ENCODE measurements at places on chromosomes 11 and 22.

GRCh38 chr22:30717331-30717921, 22.8 kb downstream of the OSBP2 start:
- no peak for DNase-seq

DNA sequence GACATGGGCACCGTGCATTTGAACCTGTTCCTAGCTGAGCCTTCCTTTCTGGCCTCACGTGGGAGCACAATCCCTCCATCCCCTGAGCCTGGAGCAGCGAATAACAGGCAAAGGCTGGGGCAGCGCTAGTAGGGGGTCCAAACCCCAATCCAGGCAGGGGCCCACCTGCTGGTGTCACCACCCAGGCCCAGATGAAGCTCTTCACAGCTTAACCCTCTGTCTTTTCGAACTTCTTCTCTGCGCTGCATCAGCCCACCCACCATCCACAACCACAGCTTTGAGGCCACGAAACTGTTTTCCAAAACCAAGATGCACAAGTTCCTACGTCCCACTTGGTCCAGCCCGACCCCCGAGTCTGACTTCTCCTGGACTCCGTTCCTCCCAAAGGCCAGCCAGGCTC, 11.5 kb downstream of the KCNC1 start:
- no peak for DNase-seq

DNA sequence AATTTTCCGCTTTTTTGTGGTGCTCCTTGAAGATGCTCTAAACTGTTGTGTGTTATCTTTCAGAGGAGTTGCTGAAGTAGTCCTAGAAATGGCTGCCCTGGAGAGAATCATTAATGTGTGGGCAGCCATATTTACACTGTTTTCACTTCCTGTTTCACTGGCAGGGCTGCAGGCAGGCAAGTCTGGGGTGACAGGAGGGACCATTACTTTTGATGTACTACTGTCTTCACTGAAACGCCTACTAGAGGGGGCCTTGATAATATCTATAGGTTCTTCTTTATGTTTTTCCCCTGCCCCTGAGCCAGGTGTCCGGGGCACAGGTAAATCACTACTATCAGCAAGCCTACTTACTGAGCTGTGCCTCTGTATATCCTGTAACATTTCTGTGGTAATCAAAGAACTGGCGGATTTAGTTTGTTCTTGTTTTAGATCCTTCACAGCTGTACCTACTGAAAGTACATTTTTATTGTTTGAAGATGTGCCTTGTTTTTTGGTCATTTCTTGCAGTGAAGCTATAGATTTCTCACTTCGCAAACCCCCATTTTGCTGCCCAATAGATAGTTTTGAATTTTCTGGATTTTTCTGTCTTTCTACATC, 39.7 kb downstream of the ACAT1 start:
- DNase-seq, result no peak

DNA sequence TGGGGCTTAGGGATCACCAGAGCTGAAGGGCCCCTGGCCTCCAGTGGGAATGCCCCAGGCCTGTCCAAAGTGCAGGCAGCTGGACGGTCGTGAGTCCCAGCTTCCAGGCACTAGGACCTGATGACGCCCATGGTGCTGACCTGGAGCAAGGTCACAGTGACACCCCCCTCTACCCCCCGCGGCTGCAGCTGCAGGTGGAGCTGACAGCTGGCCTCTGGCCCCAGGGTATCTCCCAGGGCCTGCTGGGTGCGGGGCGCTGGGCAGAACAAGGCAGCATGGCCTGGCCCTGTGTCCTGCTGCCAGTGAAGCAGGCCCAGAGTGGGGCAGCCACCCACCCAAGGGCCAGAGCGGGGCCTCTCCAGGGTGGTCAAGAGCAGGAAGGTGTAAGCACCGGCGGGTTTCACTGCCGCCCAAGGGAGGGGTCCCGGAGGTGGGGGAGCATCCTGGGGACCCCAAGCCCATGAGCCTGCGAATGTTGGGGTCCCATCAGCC, 553 bp upstream of the TCIRG1 start:
- peak; percentile 61 for DNase-seq

- no peak for DNase-seq
Observed at GRCh38 chr11:109815500-109816150, 277.6 kb upstream of the ZC3H12C start.

- no peak for DNase-seq
Observed at GRCh38 chr22:46985507-46985882, 223.0 kb downstream of the TBC1D22A start.

DNA sequence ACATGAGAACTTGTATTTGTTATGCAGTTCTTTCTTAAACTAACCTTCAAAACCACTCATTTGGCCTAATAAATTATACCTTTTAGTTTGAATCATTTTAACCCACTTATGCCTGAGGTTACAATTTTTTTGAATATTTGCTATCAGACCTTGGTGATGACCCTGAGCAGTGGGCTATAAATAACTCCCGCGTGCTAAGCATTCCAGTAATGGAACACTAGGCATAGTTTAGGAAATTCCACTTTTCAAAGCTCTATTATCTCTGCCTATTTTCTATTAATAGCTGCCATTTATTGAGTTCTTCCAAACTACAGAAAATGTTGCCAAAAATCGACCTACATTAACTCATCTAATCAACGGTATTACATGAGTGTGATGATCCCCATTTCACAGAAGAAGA, 993.4 kb upstream of the FAT3 start:
- no peak for DNase-seq

- DNase-seq, result no peak
Observed at GRCh38 chr22:17945888-17946648, 78.3 kb downstream of the MICAL3 start.

DNA sequence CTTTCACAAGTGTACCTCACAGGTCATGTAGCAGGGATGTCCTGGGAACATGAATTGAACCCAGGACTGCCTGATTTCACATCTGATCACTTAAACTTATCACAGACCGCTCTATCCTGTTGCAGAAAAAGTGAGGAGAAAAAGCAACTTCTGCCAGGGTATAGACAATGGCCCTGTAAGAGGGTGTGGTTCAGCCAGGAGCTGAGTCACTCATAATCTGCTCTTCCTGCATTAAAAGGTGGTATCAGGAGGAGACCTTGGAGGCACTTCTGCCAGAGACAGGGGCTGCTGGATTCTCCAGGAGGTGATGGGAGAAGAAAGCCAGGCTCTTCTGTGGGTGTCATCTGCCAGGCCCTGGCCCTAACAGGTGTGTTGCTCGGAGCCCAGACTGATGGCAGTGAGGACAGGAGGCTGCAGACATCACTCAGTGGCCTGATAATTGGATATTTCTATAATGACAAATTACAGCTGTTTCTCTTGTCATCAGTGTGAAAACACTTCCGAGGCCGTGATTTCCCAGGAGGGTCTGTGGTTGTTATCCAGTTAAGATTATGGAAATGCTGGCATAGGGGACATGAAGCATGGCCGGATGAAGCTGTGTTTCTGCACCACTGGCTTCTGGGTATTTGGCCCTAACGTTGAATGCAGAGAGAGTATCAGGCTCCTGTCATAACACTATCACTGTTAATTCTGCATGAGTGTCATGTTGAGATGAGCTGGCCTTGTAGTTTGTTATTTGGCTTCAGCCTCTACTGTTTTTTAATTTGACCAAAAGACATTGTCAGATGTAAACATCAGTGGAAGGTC, 125.1 kb upstream of the ZBED5 start:
- no peak for DNase-seq

GRCh38 chr11:117180020-117180419, 1.5 kb downstream of the SIDT2 start:
- DNase-seq, result no peak

- no peak for DNase-seq
Observed at GRCh38 chr22:26707090-26707489, 49.7 kb downstream of the MIAT start.

DNA sequence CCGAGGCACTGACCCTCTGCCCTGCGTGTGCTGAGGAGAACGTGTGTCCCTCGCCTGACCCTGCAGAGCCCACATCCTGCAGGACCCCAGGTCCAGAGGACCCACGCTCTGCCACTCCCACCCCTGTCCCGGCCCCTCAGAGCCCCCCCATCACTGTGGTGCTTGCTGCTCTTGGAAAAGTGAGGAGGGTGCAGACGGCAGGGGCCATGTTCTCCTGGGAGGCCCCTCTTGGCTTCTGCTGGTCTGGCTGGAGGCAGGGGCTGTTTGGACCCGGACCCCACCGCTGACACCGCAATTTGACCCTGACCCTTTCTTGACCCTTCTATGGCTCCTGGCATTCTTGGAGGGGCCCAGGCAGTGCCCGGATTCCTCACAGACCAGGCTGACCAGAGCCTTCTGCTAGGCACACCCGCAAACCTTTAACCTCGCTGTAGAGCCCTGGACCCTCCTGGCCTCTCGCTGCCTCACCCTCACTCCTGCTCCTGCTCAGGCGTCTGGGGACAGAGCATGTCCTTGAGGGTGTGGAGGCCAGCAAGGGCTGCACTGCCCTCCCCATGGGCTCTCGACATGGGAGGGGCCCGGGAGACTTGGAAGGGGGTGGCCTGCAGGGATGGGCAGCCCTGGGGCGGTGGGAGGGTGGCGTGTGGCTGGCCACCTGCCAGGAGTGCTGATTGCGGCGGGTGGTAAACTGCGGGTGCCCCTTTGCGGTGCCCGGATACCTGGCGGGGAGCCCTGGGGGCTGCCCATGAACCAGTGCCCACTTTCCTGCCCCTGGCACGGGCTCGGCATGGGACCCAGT, 37.0 kb upstream of the MUC5AC start:
- DNase-seq, result no peak

DNA sequence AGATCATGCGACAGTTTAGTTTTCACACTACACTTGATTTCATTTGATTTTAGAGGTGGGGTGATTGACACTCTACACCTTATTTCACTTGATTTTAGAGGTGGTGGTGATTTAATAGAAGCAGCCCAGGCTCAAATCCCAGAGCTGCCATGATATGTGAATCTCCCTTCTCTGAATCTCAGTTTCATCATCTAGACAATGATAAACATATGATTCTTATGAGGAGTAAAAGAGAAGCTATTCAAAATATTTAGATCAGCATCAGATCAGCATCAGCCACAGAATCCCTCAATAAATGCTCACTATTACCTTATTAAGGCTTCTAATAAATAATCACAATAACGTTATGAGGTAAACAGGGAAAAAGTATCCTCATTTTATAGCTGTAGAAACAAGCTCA, 98.8 kb downstream of the MSANTD4 start:
- no peak for DNase-seq

DNA sequence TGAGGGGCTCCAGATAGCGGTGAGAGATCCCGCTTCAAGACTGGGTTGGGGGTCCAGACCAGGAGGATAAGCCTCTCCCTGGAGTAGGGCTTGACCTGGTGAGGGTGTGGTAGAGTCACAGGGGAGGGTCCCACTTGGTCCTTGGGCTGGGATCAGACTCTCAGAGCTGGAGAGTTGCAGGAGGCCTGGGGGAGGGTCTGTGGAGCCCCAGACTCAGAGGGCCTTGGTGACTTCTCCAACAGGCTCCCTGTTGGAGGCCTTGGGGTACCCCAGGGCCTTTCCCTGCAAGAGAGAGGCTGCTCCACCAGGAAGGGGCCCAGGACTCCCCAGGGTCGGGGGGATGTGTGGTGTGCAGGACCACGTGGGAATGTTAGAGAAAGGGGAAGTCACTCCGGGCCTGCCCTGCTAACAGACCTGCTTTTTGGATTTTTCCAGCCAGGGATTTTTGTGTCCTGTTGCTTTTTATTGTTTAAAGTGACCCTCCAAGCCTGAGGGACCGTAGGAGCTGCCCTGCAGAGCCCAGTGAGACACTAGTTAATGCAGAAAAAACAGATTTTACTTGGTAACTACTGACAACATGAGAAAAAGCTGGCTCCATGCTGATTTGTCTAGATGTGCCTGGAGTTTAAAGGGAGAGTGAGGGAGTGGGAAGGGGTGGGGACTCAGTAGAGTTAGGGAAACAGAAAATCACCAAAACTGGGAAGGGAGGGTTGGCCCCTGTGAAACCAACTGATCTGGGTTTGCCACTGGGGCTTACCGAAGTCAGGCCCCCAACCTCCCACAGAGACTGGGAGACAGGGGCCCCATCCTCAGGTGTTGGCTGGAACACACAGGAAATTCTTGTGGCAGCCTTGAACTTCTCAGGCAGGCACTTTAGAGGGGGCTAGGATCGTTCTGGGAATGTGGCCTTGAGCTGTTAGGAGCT, 801 bp upstream of the TXNRD2 start:
- DNase-seq, result no peak

DNA sequence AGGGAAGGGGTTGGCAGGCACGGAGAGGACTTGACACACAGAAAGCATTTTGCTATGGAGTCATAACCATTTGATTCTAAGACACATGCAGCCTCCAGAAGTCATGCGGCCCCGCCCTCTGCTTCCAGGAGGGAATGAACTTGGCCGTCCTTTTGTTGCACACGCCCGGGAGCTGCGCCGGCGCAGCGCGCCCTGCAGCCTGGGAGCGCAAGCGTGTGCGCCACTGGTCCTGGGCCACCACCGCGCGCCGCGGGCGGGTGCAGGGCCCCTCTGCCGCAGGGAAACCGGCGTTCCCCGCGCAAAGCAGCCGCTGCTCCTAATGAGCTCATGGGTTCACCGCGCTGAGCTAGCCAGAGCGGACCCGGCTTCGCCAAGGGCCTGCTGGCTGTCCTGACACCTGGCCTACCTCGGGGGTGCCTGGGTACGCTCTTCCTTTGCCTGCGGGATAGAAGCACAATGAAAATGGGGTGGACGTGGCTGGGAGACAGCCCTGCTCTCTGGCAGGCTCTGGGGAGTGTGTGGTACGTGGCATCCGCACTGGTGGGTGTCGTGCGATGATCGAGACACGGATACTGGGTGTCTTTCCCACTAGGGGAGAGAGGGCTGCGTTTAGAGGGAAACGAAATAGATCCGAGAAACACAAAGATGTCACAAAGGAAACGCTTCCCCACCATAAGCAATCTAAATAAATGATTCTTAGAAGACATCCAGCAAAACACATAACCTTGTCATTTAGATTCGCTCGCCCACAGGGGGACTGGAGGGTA, 669 bp downstream of the MICAL3 start:
- peak; percentile 84 for DNase-seq

DNA sequence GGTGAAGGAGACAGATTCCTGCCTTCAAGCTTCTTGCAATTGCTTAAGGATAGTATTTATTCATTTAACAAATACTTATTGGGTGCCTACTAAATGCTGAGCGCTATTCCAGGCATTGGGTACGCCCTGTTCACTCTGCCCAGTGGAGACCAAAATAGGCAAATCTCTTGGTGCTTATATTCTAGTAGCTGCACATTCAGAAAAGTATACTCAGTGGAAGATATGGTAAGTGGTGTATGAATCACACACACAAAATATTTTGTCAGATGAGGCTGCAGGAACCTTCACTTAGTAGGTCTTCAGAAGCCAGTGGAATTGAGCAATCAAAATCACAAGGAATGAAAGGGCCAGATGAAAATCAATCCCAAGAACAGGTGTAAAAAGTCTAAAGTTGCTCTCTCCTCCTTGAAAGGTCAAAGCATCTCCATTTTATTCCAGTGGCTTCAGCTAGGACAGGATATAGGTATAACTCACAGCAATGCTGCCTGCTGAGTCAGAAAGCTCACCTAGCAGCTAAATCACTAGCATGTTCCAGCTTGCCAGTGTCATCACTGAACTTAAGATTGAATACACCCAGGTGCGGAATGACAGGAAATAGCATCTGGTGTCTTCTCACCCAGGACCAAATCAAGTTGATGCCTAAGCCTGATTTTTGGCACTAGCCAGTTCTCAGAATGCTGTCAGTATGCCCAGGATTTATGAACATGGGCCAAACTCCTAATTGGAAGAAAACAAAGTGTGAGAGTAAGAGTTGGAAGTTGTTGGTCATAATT, 83.9 kb downstream of the AMOTL1 start:
- DNase-seq, result no peak

GRCh38 chr11:125123194-125123946, 11.9 kb upstream of the TMEM218 start:
- no peak for DNase-seq

- DNase-seq, result no peak
Observed at GRCh38 chr22:39279170-39279850, 34.5 kb upstream of the PDGFB start.
